Hematopoietic multipotent progenitor cell treated with erythropoietin and hydrocortisone succinate and interleukin-3 and kit ligand, for 8 days (in vitro differentiated cells): ENCODE measurements at places on chromosomes 2 and 18.

GRCh38 chr18:79071503-79072210, 2.5 kb downstream of the ATP9B start:
- DNase-seq: peak; percentile 10

DNA sequence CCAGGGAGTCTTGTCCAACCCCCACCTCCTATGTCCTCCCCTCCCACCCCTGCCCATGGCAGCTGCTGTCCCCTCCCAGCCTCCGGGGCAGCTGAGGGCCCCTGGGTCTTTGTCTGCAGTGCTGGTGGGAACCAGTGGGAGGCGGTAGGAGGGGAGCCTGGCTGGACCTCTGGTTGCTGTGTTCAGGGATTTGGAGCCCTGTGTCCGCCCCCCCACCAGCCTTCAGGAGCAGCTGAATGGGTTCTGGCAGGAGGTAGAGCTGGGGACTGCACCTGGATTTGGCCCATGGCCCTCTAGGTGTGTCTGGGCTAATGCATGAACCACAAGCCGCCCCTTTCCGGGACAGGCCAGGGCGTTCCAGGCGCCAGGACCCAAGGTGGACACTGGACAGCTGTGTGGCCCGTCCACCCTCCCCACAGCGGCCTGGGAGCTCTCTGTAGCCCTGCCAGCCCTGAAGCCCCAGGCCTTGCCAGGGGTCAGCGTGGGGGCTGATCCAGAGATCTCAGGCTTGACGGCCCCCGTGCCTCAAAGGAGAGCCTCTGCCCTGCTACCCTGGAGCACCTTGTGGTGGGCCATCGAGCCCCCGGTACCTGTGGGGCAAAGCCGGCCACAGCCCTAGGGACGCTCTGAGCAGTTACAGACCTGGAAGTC, 25.4 kb downstream of the GPC1 start:
- no peak for DNase-seq

- DNase-seq: peak; percentile 49
Observed at GRCh38 chr2:70978341-70979179, at the start of gene ANKRD53. Gene ANKRD53, plus strand, starts transcription at chr2:70978630. Its CDS starts 16 bp downstream, at chr2:70978646.

- DNase-seq: no peak
Observed at GRCh38 chr18:23073996-23074606, 61.2 kb upstream of the CABLES1 start.
